ENCODE measurements at places on chromosomes 6 and 20.

DNA sequence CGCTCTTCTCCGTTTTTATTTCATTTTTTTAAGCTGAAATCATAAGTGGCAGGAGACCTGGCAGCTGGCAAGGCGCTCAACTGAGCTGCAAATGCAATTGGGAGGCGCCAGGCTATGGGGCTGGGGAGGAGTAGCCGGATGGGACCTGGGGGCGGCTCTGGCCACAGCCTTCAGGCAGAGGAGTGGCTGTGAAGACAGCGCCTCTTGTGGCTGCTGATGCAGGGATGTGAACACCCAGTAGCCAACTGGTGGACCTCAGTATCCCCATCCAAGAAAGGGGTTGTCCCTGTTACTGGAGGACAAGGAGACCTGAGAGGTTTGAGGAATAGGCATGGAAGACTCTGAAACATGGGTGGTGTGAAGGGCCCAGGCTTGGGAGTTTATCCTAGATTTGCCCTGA, 12.6 kb downstream of the KCNK17 start:
- no peak for DNase-seq

DNA sequence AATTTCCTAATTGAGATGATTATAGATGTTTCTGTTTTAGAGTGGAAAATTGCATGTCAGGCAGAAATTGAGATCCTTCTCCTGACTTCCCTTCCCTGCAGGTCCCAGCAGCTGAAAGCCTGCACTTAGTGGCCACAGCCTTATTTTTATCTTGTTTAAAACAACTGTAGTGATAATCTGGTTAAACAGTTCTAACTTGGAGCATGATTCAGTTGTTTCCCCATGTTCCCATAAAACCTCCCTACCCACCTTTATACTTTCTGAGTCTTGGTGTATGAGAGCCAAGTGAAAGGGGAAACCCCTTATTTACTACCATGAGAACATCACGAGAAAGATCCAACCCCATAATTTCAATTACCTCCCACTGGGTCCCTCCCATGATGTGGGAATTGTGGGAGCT, 195.2 kb downstream of the SLC16A10 start:
- no peak for DNase-seq

DNA sequence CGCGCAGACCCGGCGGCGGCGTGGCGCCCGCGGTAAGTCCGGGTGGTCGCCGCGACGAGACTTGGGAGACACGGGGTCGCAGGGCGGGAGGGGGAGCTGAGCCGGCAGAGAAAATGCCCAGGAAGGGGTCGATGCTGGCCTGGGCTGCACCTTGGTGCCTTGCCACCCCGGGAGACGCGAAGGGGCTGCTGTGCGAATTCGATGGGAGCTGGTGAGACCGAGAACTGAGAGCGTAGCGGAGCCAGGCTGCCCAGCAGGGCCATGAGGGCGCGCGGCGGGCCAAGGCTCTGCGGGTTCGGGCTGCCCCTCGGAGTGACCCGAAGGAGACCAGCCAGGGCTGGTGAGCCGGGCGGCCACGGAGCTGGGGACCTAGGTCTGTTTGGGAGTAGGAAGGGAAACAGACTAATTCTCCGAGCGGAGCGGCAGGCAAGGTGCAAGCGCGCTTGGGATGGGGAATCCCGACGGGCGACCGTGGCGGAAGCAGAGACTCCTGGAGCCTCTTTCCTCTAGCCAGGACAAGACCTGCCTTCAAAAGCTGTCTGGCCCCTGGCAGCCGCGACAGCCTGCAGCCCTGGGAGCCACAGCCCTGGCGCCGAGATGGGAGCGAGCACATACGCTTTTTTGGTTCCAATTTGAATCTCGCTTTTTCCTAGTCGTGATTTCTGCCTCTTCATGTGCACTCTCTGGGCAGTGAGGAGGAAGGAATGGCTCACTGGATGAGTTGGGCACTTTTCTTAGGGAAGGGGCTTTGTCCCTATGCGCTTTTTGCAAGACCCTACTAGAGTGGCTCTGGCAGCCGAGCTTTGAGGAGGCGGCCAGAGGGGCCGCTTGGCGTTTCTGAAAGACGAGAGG, 691 bp downstream of the SYNDIG1 start:
- DNase-seq, result no peak

- no peak for DNase-seq
Measured at GRCh38 chr20:40952136-40952535, 76.5 kb upstream of the TOP1 start.

DNA sequence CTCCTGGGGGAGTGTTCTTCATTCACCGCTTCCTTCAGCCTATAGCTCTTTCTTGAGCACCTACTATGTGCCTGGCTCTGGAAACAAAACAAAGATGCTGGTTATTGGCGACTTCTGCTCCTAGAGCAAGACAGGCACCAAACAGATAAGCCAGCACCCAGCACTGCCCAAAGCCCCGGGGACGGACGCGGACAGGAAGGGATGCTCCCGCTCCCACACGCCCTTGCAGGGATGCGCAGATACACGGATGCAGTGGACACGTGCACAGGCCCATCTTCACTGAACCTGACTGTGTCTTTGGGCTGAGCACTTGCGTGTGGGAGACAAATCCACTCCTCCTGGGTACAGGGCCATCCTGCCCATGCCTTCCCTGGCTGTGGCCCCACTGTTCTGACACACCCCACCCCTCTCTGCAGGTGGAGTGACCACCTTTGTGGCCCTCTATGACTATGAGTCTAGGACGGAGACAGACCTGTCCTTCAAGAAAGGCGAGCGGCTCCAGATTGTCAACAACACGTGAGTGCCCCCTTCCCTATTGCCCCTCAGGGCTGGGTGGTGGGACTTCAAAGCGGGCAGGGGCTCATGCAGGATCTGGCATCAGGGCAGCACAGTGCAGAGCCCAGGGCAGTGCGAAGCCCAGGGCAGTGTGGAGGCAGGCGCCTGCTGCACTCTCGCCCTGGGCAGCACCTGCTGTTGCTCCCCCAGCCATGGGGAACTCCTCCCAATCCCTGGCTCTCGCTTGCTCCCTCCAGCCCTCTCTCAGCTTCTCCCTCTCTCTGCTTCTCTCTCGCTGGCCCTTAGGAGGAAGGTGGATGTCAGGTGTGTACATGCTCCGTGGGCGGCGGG, 39.9 kb downstream of the SRC start:
- no peak for DNase-seq

DNA sequence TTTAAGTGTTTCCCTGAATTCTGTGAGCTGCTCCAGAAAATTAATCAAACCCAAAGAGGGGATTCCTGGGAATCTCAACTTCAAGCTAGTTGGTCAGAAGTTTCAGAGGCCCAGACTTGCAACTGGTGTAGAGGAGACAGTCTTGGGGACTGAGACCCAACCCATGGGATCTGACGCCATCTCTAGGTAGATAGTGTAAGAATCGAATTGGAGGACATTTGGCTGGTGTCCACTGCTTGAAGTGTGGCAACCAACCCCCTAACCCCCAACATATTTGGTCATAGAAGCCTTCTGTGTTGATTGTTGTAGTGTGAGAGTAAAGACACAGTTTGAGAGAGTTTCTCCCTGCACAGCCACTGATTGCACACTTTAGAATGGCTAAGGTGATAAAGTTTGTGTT, 103.5 kb upstream of the CARMIL1 start:
- DNase-seq, result no peak

DNA sequence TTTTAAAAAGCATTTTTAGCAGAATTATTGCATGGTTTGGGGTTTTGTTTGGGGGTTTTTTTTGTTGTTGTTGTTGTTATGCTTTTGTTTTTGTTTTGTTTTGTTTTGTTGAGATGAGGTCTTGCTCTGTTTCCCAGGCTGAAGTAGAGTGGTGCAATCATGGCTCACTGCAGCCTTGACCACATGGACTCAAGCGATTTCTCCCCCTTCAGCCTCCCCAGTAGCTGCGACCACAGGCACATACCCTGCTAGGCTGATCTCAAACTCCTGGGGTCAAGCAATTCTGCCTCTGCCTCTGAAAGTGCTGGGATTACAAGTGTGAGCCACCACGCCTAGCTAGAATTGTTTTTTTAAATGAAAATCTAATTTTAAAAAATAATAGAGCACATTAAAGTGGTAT, 35.7 kb downstream of the UBR2 start:
- DNase-seq, result no peak

GRCh38 chr6:156886409-156886808, 109.2 kb downstream of the ARID1B start:
- DNase-seq, result peak; percentile 77

- DNase-seq, result no peak
Measured at GRCh38 chr6:26202201-26202611, 115.0 kb downstream of the HFE start.

DNA sequence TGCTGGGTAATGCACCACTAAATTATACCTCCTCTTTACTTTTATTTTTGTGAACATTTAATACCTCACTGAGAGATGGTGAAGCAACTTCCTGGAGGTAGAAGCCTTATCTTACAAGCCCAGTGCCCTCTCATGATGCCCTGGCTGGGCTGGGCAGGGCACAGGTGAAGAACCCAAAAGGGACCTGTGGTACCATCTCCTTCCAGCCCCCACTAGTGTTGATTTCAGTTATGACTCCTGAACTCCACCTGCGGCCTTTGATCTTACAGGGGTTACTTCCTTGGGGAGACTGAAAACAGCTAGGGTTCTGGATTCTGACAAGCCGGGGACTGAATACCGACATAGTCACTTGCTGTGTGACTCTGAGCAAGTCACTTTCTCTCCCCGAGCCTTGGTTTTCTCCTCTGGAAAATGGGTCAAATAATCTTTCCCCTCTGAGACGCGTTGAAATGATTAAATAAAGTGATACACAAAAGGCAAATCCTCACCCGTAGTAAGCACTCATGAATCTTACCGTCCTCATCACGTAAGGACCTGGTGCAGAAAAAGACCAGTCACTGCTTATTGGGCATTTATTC, 1.2 kb downstream of the SLC13A3 start:
- no peak for DNase-seq

DNA sequence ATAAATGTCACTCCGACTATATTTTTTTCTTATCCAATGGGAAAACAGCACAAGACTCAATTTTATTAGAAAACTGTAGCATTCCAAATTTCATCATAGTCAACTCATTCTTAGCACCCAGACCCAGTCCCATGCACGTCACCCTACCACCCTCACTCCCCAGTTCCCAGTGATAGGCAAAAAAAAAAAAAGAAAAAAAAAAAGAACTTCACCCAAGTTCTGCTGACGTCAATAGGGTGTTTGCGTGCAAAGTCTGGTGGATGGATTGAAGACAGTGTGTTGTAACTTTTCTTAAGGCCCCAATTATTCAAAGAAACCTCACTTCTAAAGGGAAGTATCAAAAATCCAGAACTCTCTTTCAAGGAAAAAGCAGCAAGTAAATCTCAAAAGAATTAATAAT, 213.9 kb upstream of the PRDM1 start:
- peak; percentile 92 for DNase-seq

DNA sequence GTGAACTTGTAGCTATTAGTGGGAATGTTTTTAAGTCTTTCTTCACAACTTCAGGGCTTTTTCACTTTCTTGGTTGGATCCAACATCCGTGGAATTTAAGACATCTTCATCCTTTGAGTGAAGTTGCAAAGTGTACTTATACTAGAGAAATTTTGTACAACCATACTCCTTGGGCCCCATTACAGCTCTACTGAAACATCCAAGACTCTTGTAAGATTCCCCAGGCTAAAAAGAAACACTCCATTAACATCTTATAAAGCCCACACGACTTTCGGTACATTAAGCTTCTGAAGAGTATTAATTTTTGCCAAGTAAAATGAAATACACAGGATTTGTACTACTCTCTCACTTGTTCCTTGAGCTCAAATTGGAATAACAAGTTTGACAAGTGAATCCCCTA, 5.4 kb downstream of the PCNA start:
- DNase-seq, result no peak

GRCh38 chr6:123619156-123619555, 17.6 kb downstream of the TRDN start:
- DNase-seq, result no peak

DNA sequence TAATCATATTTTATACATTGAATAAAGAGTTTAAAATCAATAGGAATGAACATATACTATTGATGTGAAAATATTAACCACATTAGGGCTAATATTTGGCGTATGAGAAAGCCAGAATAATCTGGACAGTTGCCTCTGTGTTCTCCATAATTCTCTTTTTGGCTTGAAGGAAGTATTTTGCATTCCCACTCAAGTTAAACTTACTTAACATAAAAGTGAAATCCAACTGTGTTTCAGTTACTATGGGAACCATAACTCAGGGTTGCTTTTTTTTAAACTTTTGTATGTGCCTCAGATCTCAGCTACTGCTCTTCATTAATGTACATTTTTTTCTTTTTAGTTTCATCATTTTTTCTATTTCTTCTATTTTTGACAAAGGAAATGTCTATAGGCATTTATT, 479.8 kb downstream of the NKAIN2 start:
- DNase-seq, result no peak

DNA sequence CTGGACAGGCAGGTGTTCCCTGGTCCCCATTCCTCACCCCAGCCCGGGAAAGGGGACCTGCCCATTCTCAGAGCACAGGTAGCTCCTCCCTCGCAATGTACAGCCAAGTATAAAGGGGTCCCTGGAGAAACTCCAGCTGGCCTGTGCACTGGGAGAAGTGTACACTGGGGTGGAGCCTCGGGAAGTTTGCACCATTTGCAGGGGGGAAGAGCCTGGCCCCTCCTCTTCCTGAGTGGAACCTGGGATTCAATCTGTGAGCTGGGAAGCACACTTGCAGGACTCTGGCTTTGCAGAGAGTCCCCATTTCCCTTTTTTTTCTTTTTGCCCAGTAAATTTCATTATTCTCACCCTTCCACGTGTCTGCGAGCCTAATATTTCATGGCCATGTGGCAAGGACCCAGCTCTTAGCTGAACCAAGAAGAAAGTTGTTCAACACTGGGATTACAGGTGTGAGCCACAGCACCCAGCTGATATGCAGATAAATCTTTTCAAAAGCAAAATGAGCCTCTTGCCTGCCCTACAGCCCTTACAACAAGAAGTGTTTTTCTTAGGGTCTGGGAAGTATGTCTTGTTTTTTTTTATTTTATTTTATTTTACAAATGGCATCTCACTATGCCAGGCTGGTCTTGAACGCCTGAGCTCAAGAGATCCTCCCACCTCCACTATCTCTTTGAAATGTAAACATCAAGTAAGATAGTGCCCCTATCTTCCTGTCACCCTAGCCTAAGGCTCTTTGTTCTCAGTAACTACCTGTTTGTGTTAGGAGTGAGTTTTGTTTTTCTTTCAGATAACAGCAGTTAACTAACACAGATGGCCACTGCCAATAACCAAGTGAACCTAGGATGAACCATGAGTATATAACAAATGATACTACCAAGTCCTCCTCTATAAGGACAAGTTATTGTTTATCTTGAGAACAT, 9.3 kb upstream of the RNGTT start:
- DNase-seq, result no peak

- DNase-seq, result no peak
Measured at GRCh38 chr6:117600008-117600743, 2.1 kb downstream of the GOPC start.

DNA sequence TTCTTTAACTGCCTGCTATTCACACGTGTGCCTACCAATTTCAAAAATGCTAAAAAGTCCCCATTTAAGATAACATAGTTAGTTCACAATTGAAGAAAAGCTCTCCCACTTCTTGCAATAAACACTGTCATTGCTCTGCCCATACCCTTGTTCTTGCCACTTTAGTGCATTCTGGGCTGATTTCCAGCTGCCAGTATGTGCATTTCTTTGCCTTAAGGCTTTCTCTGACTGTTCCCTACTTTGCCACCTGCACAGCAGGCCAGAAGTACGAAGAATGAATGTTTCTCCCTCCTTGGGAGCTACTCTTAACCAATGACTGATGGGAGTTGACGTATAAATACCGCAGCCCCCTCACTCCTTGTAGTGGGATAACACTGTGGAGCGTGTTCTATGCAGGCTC, 16.0 kb upstream of the ATRN start:
- no peak for DNase-seq
